ENCODE measurements at places on chromosomes 2 and 18. TPM values are rescaled to one million over a fixed set of nuclear protein-coding genes. Genes with fewer than 3 reads are reported as not detected.

DNA sequence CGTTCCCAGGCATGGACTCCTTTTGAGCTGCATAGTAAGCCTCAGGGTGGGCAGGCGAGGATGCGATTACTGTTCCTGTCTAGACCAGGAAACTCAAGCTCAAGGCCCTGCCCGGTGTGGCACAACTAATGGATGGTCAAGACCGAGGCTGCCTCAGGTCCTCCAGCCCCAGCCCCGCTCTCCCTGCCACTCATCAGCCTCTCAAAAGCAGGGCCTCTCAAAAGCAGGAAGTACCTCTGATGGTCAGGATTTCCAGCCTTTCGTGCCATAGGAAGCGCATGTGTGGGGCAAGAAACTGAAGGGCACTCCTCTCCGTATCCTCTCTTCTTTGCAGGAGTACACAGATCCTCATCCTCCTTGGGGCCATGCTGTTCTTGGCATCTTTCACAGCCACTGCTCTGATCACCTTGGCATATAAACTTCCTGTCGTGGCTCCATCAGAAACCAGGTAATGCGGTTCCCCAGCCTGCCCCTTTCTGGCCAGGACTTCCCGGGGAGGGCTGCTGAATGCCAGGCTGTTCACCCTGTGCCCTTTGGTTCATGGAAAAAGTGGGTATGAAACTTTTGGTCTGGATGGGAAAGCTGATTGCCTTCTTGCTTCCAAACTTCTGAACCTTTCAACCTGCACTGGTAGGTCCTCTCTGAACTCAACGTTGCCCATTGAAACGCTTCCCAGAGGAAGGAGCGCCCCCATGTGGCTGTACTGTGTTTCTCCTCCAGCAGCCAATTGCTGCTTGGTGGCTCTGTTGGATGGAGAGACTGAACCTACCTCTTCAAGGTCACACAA, 82.8 kb upstream of the SEC11C start:
- no peak overlapping the region for H3K27ac ChIP-seq
- H3K27me3 ChIP-seq, result no peaks in the 10 kb centered on the region
- no peak overlapping the region for H3K4me3 ChIP-seq
- no peaks in the 10 kb centered on the region for H3K4me1 ChIP-seq

GRCh38 chr2:55408918-55409868, 10.5 kb downstream of the CCDC88A start:
- peaks cover under 1% of the 10 kb centered on the region for H3K36me3 ChIP-seq
- H3K4me3 ChIP-seq, result no peak overlapping the region
- H3K4me1 ChIP-seq, result no peaks in the 10 kb centered on the region
- no peak for DNase-seq
- H3K27me3 ChIP-seq, result no peaks in the 10 kb centered on the region

GRCh38 chr2:238021327-238021726, 39.5 kb upstream of the SCLY start:
- H3K4me3 ChIP-seq, result no peak overlapping the region
- no peaks in the 10 kb centered on the region for H3K4me1 ChIP-seq
- no peaks in the 10 kb centered on the region for H3K27me3 ChIP-seq
- no peak for DNase-seq

Gene MERTK
- total RNA-seq, result 6.1 TPM

Gene ANKRD36B
- total RNA-seq, result 61.1 TPM

Gene PPP4R3B
- 44.1 TPM for total RNA-seq

All from neural progenitor cell (in vitro differentiated cells).